SHP77 treated with DMSO at 0.1 percent for 48 hours (cell line): ENCODE measurements at places on chromosomes 1 and 21.

- DNase-seq, result no peak
Measured at GRCh38 chr1:8381618-8382017, 63.7 kb downstream of the SLC45A1 start.

GRCh38 chr1:164051782-164052181 is 507.2 kb upstream of the PBX1 start:
- no peak for DNase-seq

- DNase-seq, result no peak
Measured at GRCh38 chr1:2974701-2975301, 46.5 kb upstream of the ACTRT2 start.

DNA sequence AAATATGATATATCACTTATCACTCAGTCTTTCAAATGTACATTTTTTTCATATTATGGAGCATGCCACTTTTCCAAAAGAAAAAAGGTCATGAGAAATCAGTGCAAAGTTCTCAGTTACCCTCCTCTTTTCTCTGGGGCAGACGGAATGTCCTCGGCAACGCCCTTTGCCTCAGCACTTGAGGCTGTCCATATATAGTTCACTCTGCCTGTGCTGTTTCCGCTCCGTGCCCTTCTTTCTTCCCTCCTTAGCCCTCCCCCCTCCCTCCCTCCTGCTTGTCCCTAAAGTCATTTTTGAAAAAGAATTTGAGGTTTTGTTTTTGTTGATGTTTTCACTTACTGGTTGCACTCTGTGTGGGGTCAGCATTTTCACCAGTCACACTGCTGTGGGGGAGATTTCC is 5.4 kb downstream of the BARHL2 start:
- no peak for DNase-seq

DNA sequence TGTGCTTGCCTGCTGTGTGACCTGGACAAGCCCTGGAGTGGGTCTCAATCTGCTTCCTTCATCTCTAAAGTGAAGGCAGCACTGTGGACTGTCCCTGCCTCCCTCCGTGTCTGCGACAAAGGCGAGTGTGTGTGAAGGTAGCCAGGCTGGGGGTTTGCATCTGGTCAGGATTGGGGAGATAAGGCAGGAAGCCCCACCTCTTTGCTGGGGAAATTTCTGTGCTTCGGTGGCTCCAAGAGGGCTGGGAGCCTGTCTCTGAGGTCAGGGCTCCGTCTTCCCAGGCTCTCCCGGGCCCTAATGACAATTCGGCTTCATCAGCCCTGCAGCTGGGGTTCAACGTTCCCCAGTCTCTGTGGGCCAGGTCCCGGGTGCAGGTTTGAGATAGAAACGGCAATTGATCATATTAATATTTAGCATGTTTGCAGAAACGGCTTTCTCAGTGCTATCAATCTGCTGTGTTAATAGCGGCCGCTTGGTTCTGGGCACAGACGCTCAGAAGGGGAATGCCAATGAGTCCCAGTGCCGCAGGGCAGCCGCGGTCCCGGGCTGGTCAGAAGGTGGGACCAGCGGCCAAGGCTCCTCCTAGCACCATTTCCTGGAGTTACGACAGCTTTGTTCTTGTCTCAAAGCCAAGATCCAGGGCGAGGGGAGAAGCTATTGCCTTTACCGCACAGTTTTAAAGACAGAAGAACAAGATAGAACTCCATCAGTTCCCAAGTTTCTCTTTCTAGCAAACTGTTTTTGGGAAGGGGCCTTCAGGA is 105.7 kb downstream of the PRDM16 start:
- no peak for DNase-seq

- peak; percentile 94 for DNase-seq
Measured at GRCh38 chr1:50110656-50111055, 1.9 kb downstream of the ELAVL4 start.

DNA sequence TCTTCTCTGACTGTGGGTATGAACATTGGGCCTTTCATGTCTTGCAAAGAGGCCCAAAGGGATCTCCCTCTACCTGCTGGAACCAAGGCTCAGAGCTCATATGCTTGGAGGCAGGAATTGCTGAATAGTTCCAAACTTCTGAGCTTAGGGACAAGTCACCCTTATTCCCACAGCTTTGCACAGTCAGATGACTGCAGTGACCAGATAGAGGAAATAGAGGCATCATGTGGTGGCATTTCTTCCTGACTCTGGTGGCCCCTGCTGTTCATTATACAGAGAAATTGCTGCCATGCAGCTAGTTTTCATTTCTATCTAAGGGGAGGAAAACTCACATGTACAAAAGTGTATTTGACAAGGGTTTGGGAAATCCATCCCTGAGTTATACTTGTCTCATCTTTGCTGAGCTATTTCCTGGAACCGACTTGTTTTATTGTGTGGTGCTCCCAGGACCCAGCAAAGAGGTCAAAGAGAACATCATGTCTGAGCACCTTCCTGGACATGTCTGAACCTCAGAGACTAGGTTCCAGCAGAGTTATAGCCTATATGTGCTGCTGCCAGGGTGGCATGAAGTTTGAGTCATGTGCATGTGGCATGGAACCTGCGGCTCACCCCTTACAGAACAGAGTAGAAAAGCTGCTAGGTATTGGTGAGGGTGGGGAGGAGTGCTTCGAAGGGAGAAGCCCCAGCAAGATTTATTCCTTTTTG is 131.2 kb downstream of the PIK3R3 start:
- no peak for DNase-seq

DNA sequence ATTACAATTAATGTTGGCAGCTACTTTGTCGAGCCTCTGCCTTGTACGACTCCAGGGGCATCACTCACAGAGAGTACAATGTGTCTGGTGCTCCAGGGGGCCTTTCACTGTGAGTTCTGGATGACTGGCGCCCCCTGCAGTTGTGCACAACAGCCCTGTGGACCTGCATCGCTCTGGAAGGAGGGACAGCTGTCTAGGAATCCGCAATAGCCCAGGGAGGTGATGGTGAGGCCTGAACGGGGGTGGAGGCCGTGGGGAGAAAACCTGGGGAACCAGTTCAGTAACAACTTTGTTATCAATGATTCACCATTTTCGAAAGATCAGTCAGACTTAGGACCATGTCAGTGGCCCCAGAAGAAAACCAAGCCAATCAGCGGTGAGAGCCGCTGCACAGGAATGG is 189.1 kb downstream of the KAZN start:
- no peak for DNase-seq
